A172 (cell line): ENCODE measurements at places on chromosomes 3 and 15. TPM values are rescaled to one million over a fixed set of nuclear protein-coding genes. Genes with fewer than 3 reads are reported as not detected.

DNA sequence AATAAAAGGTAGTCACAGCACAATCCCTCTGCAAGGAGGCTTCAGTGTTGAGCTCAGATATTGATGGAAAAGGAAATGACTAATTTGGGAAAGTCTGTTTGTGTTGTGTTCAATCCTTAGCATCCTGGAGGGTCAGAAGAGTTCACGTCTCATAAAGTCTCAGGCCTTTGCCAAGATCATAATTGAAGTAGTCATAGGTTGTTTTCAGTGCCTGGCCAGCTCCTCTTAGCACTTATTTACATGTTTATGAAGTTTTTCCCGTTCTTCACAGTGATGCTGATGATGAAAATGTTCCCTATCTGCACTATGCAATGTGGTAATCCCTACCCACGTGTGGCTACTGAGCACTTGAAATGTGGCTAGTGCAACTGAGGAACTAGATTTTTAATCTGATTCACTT is 61.6 kb upstream of the TGFBR2 start:
- peak; percentile 84 for DNase-seq

GRCh38 chr3:1971780-1972179 is 126.9 kb upstream of the CNTN4 start:
- no peak for DNase-seq

The MYRIP gene
- not detected in 2 replicates for total RNA-seq

- no peak for DNase-seq
Observed at GRCh38 chr15:38066612-38067011, 132.2 kb downstream of the TMCO5A start.

DNA sequence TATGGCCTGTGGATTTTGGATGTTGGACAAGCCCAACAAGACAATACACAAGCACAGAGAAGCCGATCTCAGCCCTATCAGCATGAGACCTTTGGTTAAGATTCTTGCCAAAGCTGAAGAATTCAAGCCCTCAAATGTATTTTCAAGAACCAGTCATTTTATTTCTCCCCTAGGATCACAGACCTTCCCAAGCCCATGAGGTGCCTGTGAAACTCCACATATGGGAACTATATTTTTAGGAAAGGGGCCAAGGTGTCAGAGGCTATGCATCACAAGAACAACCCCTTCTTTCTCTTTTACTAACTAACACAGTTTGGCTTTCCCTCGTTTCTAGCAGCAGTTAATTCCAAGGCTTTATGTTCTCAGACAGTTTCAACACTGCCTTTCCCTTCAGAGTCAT is 364.5 kb downstream of the MAGI1 start:
- no peak for DNase-seq

DNA sequence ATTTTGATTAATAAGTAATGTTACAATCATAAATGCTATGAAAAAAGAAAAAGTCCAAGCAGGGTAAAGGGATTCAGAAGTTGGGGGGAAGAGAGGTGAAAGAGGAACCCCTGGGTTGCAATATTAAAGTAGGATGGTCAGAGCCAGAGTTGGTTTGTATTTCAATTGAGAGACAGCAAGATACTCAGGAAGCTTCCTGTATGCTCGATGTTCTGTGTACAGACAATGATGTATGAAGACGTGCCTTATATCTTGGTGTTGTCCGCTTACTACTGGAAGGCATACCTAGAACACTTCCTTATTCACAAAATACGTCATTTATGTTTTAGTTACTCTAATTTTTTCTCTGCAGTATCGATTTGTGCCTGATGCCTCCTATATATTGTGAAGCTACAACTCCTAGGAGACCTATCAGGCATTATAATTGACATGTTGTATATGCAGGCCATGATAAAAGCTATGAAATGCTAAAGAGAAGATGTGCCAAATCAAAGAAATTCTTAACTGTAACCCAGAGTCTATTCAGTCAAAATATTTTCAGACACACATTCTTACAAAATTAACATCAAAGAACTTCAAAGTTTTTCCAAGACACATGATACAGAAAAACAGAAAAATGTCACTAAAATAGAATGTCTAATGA is 87.5 kb downstream of the TBL1XR1 start:
- no peak for DNase-seq

The CALML4 gene
- 1.4 and 5.2 TPM in 2 replicates for total RNA-seq

DNA sequence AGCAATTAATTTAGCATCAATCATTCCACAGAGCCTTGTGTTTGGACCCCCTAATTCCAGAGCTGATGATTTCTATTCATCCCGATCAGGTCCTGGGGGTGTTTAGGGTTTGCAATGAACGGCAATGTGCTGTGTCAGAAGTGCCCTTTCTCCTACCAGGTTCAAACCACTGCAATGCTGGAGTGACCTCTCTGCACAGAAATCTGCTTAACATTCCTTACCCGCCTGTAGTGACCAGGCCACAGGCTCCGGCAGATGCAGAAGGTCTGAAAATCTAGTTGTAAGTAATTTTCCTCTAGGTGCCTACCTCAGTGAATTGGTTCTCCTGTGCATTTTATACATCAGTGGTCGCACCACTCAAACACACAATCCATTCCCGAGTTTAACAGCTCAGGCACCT is 725.3 kb upstream of the CFAP20DC start:
- no peak for DNase-seq

The SAMD7 gene
- not detected in 2 replicates for total RNA-seq

The PEX11A gene
- total RNA-seq, result 6.3 and 7.2 TPM in 2 replicates

DNA sequence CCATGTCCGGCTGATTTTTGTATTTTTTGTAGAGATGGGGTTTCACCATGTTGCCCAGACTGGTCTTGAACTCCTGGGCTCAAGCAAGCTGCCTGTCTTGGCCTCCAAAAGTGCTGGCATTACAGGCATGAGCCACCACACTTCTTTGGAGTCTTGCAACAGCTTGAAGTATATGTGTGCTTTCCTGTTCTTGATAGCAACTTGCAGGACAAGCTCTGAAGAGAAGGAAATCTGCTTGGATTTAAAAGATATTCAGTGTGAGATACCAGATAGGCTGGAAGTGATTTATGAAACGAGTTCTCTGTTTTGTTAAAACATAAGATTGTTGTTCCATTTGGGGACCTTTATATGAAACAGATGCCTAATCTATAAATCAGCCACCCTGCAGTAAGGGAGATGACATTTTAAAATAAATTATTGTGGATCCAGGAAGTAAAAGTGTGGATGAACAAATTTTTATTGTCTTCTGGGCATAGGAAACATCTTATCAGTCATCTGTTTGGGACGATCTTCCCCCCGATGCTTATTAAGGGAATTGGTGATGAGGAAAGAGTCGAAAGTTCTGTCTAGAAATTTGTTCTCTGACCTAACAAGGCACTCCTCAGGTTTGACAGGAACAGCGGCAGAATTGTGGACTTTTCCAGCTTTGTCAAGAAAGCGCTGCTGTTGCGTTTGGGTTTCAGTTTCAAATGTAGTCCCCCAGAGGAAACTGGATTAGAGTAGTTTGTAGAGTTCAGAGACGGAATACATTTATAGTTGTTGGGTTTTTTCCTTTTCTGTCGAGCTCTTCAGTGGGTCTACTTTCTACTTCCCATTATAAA is 53.7 kb upstream of the MAGI1 start:
- no peak for DNase-seq

GRCh38 chr3:10182950-10183349 is 18.2 kb downstream of the IRAK2 start:
- DNase-seq, result no peak

The SKIC8 gene
- total RNA-seq, result 71.9 and 86.4 TPM in 2 replicates

DNA sequence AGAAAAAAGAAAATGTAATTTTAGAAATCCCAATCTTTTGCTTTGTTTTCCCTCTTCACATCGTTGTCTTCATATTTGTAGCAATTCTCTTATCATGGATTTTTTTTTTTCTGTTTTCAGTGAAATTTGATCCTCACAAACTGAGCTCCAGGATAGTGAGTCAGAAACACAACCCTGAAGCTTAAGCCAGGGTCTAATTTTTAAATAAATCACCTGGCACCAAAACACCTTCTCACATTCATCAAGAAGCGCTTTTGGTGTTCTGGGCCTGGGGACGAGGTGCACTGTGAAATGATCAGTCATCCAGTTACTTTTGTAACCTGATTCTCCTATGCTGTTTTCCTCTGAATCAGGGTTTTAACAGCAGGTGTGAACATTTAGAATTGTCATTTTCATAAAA is 87.7 kb downstream of the REC114 start:
- no peak for DNase-seq

- no peak for DNase-seq
Observed at GRCh38 chr3:143600756-143601718, 247.2 kb downstream of the SLC9A9 start.

DNA sequence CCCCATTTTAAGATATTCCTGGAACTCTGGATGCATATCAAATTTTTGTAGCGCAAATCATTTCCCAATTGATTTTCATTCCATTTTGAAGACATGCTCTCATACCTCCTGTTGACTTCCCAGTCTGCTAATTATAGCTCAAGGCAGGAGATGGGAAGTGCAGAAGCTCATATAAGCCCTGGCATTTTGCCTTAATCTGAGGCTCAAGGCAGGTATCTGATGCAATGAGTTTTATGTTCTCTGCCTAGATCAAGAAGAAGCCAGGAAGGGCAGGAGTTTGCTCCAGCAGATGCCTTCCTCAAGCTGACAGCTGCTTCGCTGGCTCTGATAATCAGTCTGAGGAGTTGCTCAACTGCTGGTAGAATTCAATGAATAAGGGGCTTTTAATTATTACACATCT is 65.6 kb upstream of the NEDD4 start:
- DNase-seq, result no peak

DNA sequence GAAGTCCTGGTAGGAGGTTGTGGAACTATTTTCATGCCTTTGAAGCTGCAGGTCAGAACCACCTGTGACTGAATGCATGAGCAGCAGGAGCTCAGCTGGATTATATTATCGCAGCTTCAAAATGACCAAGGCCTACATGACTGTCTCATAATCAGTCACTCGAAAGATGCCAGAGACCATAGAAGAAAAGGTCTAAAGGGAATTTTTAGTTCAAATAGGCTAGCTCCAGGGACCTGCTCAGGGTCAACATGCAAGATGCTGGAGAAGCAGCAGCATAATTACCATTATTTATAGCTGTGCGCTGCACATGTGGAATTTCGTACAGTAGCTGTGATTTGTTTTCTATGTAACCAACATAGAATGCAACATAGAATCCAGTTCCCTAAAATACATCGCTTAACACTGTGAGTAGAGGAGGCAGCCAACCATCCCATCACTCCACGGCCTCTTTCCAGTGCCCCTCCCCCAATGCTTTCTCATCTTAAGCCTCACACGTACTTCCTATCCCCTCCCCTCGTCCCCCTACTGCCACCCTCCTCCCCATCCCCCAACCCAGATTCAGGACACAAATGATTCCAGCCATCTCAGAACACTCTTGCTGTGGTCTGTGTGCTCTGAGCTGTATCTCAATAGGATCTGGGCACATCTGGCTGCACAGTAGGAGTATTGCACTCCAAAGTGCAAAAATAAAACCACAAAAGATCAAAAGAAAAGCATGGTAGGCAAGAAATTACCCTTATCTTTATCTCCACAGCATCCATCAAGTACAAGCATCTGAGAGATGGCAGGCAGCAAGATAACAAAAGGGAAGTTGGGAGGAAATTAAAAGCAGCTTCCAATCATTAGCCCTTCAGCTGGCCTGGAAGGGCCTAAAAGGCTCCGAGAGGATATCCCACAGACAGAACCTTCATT is 352.8 kb upstream of the SEMA6D start:
- DNase-seq, result no peak

The TRNT1 gene
- total RNA-seq, result 27.6 and 30.3 TPM in 2 replicates

The CLDN1 gene
- 2.8 and 3.6 TPM in 2 replicates for total RNA-seq

The TMEM212 gene
- not detected in 2 replicates for total RNA-seq

The LSMEM2 gene
- total RNA-seq, result not detected in 2 replicates

DNA sequence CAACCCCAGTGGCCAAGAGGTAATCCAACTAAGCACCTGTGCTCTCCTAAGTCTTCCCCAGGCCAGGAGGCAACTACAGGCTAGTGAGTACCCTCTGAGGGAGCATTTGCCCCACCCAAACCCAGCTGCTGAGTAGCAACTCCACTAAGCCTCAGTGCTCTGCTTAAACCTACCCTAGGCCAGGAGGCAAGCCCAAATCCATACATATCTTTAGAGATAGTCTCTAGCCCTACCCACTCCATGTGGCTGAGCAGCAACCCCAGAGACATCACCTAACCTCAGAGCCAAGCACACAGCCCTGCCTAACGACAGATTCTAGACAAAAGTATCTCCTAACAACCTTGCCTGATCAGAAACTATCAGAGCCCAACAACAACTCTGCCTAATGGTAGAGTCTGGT is 132.8 kb upstream of the TTC14 start:
- no peak for DNase-seq

The ZBTB47 gene
- 16.7 and 17.9 TPM in 2 replicates for total RNA-seq

DNA sequence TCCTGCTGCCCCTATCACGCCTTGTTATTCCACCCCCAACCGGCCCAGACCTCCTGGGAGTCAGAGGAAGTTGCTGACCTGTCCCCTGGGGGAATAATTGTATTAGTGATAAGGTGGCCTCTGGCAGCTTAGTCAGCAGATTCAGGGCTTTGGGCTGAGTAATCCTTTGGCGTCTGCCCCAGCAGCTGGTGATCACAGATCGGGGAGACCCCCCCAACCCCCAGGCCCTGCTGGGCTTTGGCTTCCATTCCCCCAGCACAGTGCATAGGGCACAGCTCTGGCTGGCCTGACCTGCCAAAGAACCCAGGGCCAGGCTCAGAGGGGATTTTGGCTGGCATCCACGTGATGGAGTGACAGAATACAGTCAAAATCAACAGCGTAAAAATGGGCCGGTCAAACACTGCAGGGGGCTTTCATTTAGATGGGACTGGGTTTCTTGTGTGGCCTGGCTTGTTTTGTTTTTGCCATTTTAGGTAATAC is 3.9 kb upstream of the NR2E3 start:
- DNase-seq, result peak; percentile 70

The C3orf49 gene
- not detected in 2 replicates for total RNA-seq

DNA sequence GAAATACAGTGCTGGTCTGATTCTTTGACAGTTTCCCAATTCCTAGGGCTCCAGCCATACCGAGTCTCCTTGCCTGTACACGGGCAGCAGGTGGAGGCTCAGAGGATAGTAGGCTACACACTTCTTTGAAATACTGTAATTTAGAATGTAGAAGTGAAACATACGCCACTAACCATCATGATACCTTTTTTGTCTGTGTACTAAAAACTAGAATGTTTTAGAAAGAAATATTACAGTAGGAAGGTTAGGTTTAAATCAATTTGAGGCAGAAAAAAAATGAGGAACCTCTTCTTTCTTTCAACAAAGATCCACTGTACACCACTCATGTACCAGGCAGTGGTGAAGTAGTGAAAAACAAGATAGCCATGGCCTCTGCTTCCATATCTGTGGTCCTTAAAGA is 354.7 kb downstream of the MCTP2 start:
- no peak for DNase-seq

- peak; percentile 6 for DNase-seq
Observed at GRCh38 chr3:176352716-176353334, 844.5 kb downstream of the TBL1XR1 start.

The FBXO40 gene
- total RNA-seq, result 0.09 TPM in 1 of 2 replicates, not detected in the other
